Endothelial cell of umbilical vein (primary cell): ENCODE measurements at places on chromosomes 16 and 17. TPM values are rescaled to one million over a fixed set of nuclear protein-coding genes. Genes with fewer than 3 reads are reported as not detected.

GRCh38 chr17:19567216-19568015 is 33.8 kb downstream of the SLC47A1 start:
- DNase-seq: no peak

DNA sequence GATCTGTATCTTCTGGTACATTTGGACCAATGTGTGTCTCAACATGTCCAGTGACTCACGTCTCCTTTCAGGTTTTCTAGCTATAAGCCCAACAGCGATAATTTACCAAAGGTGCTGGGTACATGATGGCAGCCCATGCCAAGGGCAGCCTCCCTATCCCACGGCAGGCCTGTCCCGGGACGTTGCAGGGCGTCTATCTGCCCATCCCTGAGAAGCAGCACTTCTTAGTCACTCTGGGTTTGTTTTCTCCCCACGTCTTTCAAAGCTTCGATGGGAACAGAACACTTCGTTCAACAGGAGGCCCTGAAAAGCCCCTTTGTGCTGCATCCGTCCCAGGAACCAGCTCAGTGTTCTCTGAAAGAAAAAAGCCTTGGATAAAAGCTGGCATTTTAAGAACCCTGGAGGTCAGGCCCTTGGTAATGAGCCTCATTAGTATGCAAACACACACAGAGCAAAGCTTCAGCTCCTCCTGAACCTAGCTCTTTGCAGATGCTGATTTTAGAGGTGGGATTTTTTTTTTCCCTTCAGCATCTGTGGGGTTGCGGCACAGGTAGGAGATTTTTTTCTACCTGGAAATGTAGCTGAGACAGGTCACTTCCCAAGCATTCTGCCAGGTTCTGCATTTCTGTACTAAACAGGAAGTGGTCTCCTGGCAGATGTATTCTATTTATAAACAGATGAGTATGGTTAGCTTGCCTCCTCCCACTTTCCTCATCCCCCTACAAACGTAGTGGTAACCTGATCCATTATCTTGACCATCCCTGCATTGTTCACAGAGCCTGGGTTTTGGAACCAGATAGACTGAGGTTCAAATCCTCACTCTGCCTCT is 17.5 kb upstream of the MT4 start:
- DNase-seq: no peak

DNA sequence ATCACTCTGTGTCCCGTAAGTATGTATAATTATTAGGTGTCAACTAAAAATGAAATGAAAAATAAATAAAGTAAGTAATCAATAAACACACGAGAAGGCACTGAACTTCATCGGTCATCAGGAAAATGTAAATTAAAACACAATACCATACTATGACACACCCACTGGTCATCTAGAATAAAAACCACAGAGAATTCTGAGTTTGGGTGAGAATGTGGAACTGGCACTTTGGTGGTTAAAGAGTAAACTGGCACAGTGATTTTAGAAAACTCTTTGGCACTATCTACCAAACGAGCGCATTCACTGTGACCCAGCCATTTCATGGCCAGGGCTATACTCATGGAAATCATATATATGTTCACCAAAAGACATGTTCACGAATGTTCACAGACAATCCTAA is 98.2 kb downstream of the HS3ST3A1 start:
- DNase-seq: no peak

- peak; percentile 76 for DNase-seq
These were observed 25.0 kb downstream of the TEX14 start for GRCh38 chr17:58666858-58667267.

DNA sequence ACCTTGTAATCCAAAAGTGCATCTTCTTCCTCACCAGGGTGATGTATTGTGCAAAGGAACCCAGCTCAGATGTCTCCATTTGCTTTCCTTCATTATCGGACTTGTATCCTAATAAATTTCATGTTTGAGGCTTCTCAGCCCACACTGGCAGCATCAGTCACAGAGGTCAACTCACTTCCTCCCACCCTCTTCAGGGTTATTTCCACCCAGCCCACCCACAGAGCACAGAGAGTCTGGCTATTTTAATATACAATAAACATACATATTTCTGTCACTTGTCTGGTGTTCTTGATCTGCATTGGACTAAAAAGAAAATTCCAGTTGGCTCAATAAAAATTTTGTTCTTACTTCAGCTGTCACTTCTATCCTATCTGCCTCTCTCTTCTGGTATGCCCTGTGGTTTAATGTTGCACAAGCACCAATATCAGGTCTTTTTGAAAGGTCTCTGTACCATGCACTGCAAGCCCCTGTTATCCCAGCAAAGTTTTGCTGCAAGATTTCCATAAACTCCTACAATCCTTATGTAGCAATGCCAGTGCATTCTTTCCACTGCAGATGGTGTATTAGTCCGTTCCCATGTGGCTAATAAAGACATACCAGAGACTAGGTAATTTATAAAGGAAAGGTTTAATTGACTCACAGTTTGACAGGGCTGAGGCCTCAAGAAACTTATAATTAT is 201.8 kb downstream of the CDH11 start:
- no peak for DNase-seq

GRCh38 chr16:27097800-27098230 is 31.1 kb downstream of the C16orf82 start:
- DNase-seq: no peak

DNA sequence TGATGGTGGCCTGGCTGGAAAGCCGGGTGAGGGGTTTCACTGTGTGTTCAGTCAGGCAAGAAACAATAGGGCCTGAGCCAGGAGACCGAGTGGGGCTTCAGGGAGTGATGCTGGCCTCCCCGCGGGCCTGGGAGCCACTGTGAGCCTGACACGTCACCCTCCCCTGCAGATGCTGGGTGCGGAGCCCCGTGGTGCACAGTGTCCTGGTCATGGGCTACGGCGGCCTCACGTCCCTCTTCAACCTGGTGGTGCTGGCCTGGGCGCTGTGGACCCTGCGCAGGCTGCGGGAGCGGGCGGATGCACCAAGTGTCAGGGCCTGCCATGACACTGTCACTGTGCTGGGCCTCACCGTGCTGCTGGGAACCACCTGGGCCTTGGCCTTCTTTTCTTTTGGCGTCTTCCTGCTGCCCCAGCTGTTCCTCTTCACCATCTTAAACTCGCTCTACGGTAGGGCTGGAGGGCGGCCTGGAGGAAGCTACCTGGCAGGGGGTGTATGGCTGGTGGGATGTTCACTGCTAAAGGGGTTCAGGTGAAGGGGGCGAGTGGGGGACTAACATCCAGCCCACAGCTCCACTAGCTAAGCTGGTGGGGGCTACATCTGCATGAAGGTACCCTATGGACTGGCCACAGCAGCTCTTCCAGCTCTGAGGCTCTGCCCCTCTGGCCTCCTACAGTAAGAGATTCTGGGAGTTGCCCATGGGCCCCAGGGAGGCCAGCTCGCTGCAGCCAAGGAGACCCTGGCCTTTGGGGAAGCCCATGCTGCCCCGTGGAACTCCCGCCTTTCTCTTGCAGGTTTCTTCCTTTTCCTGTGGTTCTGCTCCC is 32.4 kb downstream of the ADGRG5 start:
- no peak for DNase-seq

GRCh38 chr16:67927131-67927941 is 4.3 kb downstream of the CTRL start:
- DNase-seq: no peak

DNA sequence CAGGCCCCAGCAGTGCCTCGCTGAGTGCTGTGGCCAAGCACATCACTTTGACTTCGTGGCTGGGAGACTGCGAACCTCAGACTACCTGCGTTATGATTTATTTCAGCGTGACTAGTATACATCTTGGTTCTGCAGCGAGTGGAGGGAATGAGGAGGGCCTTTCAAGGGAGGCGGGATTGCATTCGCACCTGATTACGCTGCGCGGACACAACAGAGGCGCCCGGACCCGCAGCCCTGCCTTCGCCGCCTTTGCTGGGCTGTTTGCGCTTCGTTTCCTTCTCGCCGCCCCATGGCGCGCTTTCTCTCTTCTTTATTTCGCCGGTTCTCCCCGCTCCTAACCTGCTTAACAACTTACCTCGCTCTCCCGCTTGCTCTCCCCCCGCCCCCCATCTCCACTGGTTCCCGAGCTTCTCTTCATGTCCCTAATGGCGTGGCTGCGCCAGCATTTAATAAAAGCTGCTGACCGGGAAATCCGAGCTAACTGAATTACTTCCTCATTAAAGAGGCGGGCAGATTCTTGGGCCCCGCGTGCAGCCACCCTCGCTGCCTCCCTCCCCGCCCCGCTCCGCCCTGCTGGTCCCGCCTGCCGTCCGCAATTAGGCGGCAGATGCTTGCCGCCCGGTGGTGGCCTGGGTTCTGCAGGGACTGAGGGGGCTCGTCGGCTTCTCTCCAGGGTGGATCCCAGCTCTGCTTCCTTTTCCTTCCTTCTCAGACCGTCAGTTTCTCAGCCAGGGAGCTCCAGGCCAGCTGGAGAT is 257.6 kb upstream of the SDK2 start:
- DNase-seq: no peak

GRCh38 chr17:60293580-60294335 is 98.2 kb downstream of the USP32 start:
- DNase-seq: no peak

- no peak for DNase-seq
These were observed 25.8 kb downstream of the YPEL2 start for GRCh38 chr17:59357219-59357697.

GRCh38 chr16:27364493-27365141 is 37.4 kb upstream of the IL21R start:
- DNase-seq: no peak

DNA sequence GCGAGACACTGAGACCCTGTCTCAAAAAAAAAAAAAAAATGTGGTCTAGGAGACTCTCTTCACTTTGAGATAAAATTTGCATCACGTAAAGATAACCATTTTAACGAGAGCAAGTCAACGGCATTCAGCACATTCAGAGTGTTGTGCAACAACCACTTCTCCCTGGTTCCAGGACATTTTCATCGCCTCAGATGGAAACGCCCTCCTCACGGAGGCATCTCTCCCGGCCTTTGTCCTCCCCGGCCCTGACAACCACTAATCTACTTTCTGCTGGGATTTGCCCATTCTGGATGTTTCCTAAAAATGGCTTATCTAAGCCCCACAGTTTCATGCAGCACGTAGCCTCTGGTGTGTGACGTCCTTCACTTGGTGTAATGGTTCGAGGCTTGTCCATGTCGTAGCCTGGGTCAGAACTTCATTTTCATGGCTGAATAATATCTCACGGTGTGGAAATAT is 6.4 kb upstream of the NPRL3 start:
- no peak for DNase-seq

DNA sequence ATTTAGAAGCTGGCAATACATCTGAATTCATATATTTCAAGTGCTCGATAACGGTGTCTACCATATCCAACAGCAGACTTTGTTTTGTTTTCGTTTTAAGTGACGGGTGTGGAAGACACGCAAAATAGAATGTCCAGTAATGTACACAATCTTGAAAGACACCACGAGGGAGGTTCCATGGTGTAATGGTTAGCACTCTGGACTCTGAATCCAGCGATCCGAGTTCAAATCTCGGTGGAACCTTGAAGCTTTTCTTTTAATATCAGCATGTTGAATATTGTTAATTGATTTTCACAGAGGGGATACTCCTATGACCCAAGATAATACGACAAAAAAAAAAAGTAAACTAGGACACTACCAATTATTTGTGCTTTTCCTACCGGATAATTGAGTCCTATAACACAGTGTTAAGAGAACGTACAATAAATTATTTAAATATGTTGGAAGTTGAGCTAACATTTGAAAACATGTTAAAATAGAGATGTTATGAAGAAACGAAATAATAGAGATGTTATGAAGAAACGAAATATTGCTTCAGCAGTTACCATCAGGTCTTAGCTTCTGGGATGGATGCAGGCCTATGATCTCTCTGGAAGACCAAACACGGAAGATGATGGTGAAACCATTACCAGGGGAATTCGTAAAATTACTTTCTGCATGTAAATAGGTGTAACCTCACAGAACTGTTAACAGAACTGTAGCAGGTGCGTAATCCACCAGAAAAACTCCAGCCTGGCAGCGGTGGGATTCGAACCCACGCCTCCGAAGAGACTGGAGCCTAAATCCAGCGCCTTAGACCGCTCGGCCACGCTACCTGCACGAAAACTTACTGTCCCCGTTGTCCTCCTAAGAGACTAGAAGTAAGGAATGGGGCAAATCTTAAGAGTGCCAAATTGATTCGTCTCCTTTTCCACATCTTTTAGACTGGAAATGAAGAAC is 1.5 kb upstream of the ALOXE3 start:
- DNase-seq: peak; percentile 96

GRCh38 chr17:71276079-71276478 is 844.7 kb upstream of the SOX9 start:
- DNase-seq: no peak

- peak; percentile 82 for DNase-seq
These were observed 10.8 kb upstream of the MTMR4 start for GRCh38 chr17:58525239-58525638.

DNA sequence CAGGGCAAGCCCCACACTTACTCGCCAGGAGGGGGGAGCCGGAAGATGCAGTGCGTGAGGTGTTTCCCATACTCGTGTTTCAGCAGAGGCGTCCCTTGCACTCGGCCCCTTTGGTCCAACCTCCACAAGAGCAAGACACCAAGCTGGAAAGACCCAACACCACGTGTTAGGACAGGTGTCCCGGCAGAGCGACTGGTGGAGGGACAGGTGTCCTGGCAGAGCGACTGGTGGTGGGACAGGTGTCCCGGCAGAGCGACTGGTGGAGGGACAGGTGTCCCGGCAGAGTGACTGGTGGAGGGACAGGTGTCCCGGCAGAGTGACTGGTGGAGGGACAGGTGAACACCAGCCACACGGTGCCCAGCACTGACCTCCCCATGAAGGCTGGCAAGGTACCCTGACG is 19.4 kb downstream of the IFT140 start:
- no peak for DNase-seq

DNA sequence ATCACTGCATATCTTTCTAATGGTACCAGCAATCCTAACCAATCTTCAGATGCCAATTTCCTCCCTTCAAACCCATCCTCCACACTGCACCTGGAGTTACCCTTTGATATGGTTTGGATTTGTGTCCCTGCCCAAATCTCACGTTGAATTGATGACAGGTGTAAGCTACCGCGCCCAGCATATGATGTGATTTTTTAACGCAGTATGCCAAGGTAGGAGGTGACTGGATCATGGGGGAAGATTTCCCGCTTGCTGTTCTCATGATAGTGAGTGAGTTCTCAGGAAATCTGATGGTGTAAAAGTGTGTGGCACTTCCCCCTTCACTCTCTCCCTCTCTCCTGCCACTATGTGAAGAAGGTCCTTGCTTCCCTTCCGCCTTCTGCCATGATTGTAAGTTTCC is 57.0 kb downstream of the TOX3 start:
- no peak for DNase-seq

GRCh38 chr16:77374384-77374783 is 60.5 kb downstream of the ADAMTS18 start:
- DNase-seq: no peak

GRCh38 chr17:49577650-49577934 is 1.9 kb downstream of the NXPH3 start:
- DNase-seq: no peak

Gene VPS25
- total RNA-seq: 45.0 and 47.1 TPM in 2 replicates

Gene SLC25A39
- total RNA-seq: 88.5 and 97.9 TPM in 2 replicates

Gene PRDM7
- not detected in 2 replicates for total RNA-seq

Gene TERB1
- total RNA-seq: not detected in 2 replicates

Gene OR3A2
- total RNA-seq: not detected in 2 replicates

Gene GEMIN4
- 29.1 and 29.9 TPM in 2 replicates for total RNA-seq

Gene RPS2
- total RNA-seq: 2,793 and 3,036 TPM in 2 replicates

Gene PAQR4
- 25.4 and 31.2 TPM in 2 replicates for total RNA-seq

Gene RGS11
- 3.0 and 5.5 TPM in 2 replicates for total RNA-seq

Gene BMERB1
- 14.1 and 27.2 TPM in 2 replicates for total RNA-seq

Gene NFATC3
- total RNA-seq: 30.5 and 33.1 TPM in 2 replicates

Gene MT1M
- total RNA-seq: 1.8 and 4.6 TPM in 2 replicates

Gene CLEC19A
- total RNA-seq: not detected in 2 replicates

Gene C17orf100
- 1.4 and 1.6 TPM in 2 replicates for total RNA-seq

Gene KLHL36
- total RNA-seq: 33.3 and 38.8 TPM in 2 replicates
